ENCODE measurements at places on chromosomes 3 and 15.

DNA sequence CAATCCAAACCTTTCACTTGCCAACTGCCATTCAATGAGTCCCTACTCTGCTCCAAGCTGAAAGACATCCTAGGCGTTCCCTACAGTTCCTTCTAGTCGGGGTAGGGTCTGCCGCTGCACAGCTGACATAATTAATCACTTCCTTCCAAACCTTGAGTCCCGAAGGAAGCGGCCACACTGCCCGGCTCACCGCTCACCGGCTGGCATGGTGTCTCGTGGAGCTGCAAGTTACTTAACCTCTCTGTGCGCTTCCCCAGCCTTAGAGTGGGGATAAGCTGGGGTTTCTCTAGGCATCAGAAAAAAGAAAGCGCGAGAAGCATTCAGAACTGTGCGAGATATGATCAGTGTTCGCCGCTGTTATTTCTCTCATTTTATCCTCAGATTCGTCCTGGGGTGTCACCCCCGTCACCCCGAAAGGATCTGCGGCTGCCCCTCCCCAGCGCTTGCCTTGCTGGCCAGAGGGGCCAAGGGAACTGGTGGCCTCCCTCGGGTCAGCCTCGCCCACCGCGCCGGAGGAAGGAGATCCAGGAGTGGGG lies 748 bp downstream of the MRPS25 start:
- no peak for DNase-seq

DNA sequence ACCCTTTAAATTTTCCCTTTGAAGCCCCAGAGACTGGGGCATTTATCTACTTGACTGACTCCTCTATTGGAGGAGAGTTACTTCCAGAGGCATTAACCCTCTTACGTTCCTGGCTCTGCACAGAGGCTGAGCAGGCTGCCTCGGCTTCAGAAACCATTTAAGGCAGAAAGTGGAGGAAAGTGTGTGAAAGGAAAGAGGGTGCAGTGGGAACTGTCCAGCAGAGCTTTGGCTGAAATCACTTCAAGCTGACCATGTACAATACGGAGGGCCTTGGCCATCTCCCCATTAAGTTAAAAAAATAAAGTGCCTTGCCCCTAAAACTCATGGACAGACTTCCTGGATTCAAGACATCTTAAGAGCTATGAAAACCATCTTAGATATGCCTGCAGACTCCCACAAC lies 238.7 kb downstream of the SV2B start:
- no peak for DNase-seq

- no peak for DNase-seq
Measured at GRCh38 chr3:24110051-24110450, 165.0 kb downstream of the NR1D2 start.

- DNase-seq: no peak
Measured at GRCh38 chr3:42914771-42915515, 9.0 kb downstream of the ZNF662 start.

- no peak for DNase-seq
Measured at GRCh38 chr3:120095979-120096426, 1.8 kb upstream of the GSK3B start.
